ENCODE measurements at places on chromosomes 16 and 17.

- no peak for DNase-seq
These were observed 426.0 kb upstream of the CDH11 start for GRCh38 chr16:65547772-65548446.

- no peak for DNase-seq
These were observed 229.5 kb downstream of the FTO start for GRCh38 chr16:53933407-53933806.

- DNase-seq, result no peak
These were observed 5.5 kb downstream of the CREBBP start for GRCh38 chr16:3874794-3875692.

- DNase-seq, result no peak
These were observed 23.3 kb upstream of the RASL10B start for GRCh38 chr17:35708149-35708548.

GRCh38 chr17:17841601-17842025, 4.8 kb upstream of the SREBF1 start:
- DNase-seq, result no peak

GRCh38 chr17:79041041-79041570, 17.1 kb downstream of the C1QTNF1 start:
- no peak for DNase-seq

- no peak for DNase-seq
These were observed 3.5 kb downstream of the FMNL1 start for GRCh38 chr17:45225051-45225700.

DNA sequence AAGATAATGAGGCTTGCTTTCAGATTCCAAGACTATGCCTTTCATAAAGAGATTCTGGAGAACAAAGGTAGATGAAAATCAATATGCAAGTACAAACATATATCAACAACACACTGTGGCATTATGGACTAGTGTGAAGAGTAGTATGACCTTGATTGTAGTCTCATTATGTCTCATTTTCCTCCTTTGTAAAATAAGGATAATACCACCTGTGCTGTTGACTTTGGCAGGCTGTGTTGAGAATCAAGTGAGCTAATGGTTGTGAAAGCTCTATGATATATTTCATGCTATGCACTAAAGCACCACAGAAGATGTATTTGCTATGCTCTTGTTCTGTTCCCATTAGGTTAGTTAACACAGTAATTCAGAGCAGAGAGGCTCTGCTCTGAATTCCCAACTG, 78.5 kb upstream of the NACA2 start:
- DNase-seq, result no peak

GRCh38 chr16:10428433-10429168, 42.7 kb downstream of the ATF7IP2 start:
- DNase-seq, result peak; percentile 43

DNA sequence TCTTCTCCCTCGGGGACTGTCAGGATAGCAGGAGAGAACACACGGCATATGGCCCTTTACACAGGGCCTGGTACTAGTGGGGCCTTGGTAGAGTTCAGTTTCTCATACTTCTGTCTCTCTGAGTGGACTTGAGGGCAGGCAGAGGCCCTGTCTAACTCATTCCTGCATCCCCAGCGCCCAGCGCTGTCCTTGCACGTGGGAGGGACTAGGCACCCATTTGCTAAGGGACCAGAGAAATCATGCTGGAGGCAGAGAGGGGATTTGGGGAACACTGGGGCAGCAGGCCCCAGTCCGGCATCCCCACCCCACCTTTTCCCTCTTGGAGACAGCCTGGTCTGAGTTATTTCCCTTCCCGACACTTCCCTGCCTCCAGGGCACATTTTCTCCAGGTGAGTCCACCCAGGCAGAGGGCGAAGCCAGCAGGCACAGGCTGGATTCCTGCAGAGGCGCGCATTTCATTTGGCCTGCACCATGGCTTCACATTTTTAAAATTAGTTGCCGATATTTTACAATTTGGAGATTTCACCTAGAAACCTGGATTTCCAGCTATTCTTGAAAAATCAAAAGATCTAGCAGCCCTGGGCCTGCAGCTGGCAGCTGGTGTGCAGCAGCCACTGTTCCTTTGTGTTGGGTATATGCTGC, 9.7 kb upstream of the NKD1 start:
- no peak for DNase-seq

GRCh38 chr17:17723354-17724261, 42.4 kb downstream of the RAI1 start:
- DNase-seq, result no peak

DNA sequence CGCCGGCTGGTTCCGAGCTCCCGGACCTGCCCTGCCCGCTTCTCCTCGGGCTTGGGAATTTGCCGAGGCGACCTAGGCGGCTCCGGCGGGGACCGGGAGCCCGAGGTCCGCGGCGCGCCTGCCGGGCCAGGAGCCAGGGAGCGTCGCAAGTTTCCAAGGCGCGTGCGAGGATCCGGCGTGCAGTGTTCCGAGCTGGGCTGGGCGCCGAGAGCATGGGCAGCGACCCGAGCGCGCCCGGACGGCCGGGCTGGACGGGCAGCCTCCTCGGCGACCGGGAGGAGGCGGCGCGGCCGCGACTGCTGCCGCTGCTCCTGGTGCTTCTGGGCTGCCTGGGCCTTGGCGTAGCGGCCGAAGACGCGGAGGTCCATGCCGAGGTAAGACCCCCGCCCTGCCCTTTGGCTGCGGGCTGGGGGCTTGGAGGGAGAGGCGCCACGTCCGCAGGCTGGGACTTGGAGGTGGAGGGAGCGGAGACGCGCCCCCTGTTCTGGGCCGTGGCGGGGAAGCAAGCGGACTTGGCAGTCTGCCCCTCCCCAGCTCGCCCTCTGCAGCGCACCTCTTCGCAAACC, 668 bp downstream of the MMP15 start:
- DNase-seq, result no peak

GRCh38 chr17:73316919-73317505, 5.2 kb upstream of the CDC42EP4 start:
- no peak for DNase-seq

DNA sequence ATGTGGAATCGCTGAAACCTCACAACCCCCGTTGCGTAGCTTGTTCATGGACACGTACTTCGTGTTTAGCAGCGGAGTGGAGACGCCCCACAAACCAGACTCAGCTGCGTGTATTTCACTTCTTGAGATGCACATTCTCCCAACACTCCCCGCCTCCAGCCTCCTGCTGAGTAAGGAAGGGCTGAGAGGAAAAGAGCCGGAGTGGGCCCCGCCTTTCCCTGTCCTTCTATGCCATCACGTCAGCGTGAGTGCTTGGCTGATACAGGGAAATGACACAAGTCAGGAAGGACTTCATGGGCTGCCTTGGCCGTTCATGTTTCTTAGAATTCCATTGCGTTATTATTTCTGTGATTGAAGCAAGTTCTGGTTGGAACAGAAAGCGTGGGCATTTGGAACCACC, 68.6 kb upstream of the CBX4 start:
- DNase-seq, result no peak

DNA sequence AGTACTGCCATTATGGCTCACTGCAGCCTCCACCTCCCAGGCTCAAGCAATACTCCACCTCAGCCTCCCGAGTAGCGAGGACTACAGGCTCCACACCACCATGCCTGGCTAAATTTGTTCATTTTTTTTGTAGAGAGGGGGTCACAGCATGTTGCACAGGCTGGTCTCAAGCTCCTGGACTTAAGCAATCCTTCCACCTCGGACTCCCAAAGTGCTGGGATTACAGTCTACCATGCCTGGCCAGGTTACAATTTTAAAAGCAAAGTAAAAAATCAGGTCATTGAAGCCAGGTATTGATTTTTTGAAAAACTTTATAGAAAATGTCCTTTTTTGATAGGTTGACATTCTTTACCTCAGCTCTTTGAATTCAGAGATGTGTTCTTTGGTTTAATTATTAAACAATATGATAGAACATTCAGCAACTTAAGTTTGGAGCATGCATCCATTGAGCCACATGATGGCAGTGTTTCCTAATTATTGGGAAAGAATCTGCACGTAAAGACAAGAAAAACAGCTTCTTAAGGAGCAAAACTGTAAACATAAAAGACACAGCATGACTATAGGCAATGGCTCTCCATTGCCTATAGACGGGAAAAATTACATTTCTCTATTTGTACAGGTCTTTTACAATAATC, 1.7 kb upstream of the SLC16A11 start:
- DNase-seq, result no peak

- no peak for DNase-seq
These were observed 59.7 kb downstream of the IL21R start for GRCh38 chr16:27461483-27462171.

GRCh38 chr17:68441070-68441770, 16.1 kb downstream of the WIPI1 start:
- DNase-seq, result no peak

GRCh38 chr16:169014-169413, 3.2 kb downstream of the HBM start:
- no peak for DNase-seq

- no peak for DNase-seq
These were observed 3.0 kb downstream of the PFN1 start for GRCh38 chr17:4945176-4945943.

DNA sequence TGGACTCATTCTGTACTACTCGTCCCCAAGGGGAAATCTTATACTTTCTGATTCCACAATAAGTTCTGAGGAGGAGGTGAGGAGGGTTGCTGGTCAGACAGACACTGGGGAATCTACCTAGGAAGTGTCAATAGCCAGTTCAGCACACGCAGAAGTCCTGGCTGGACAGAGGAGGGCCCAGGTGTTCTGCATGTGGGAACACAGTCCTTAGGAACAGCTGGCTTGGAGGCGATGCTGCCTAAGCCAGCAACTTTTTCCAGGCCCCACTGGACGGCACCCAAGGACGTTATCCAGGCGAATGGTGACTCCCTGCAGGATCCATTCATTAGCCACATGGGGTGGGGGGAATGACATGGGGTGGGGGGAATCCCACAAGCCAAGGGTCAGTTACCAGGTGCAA, 29.9 kb upstream of the WFIKKN2 start:
- no peak for DNase-seq

DNA sequence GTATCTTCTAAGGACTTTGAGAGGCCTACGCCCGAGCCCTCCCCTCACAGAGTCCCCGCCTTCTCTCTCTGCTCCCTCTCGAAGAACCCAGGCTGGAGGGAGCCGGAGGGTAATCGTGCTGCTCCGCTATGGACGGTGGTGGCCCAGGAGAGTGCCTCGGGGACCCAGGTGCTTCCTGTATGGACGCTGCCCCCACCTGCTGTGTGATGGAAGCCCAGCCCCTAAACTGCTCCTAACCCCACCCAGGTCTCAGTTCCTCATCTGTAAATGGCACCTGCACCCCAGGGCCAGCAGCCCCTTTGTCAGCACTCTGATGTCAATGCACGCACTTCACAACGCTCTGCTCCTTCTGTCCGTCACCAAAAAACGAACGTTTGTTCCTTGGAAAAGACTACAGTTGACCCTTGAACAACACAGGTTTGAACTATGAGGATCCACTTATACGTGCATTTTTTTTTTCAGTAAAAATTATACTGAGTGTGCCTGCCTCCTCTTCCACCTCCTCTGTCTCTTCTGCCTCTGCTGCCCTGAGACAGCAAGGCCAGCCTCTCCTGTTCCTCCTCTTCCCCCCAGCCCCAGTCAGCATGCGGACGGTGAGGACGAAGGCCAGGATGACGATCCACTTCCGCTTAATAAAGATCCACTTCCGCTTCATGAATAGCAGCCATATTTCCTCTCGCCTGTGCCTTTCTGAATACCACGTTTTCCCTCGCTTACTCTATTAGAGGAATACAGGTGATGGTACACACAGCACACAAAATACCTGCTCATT, 118.3 kb downstream of the BANP start:
- no peak for DNase-seq

- DNase-seq, result no peak
These were observed 808 bp upstream of the BAHCC1 start for GRCh38 chr17:81394377-81394920.

DNA sequence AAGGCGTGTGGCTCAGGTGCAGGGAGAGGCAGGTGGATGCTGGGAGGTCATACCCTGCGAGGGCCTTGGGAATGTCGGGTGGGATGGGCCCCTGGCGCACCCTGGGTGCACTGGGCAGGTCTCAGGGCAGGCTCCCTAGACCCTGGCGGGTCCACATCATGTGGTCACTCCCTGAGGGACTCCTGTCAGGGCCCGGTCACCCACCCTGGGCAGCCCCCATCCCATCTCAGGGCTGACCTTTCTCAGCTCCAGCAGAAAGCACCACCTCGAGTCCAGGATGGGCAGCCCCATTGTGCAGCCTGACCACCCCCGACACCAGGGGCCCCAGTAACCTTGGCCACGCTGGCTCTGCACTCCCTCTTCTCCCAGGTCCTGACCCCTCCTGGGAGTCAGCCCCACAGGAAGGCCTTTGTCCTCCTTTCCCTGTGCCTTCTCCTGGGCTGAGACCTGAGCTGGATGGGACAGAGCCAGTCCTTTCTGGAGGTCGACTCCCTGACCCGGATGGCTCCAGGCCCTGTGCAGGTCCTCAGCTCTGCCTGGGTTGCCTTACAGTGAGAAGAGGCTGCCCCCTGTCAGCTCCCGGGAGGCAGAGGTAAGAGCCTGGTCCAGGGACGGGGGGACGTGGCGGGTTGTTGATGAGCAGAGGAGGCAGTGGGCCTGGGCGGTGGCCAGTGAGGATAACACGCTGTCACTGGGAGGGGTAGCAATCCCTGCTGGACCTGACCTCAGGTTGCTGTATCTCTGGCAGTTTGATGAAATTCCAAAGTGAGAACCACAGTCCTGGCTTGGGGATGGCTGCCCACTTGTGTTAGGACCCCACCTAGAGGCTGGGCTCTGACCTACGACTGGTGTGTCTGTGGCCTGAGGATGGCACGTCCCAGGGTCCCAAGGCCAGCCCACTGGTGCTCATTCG, 77.9 kb downstream of the GOSR1 start:
- no peak for DNase-seq

- no peak for DNase-seq
These were observed 10.9 kb downstream of the CACNB1 start for GRCh38 chr17:39186481-39187002.

DNA sequence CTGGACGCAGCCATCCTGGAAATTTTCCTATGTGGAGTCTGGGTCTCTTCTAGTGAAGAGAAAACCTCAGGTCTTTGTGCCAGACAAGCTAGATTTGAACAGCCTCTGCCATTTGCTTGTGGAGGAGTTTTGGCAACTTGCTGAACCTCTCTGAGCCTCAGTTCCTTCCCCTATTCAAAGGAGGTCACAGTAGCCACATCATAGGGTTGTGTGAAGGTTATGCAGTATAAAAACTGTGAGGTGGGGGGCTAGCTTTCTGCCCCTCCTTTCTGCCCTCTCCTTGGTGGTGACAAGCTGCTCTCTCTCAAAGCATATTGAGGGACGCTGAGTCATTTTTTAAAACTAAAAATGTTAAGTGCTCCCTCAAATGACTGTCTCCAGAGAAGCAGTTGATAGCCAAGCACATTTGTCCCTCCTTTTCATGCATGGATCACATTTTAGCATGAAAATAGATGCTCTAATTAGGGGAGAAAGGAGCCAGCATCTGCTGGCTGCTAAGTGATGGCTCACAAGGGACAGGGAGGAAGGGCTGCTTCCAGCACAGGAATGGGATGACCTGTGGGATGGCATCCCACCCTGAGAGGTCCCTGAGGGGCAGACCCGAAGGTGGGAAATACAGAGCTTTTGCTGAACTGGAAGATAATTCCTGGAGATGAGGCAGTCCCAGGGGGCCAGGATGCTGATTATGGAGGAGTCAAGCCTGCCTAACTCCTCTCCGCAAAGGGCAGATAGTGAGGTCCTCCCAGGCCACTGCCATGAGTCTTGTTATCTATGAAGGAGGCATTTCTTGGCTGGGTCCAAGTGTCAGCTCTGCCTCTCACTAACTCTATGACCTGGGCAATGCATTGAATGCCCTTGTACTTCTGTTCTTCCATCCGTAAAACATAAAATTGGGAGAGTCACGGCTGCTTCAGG, 218.8 kb downstream of the RAB11FIP4 start:
- no peak for DNase-seq

- no peak for DNase-seq
These were observed at the start of gene STAT5B for GRCh38 chr17:42276359-42276608. Gene STAT5B (minus strand): TSS chr17:42276391. CDS start chr17:42232127, 44,264 bp downstream.

GRCh38 chr17:57328109-57328882, 72.0 kb downstream of the MSI2 start:
- DNase-seq, result no peak

All from epithelial cell of proximal tubule (primary cell).